ENCODE measurements at places on chromosomes 3 and 15.

DNA sequence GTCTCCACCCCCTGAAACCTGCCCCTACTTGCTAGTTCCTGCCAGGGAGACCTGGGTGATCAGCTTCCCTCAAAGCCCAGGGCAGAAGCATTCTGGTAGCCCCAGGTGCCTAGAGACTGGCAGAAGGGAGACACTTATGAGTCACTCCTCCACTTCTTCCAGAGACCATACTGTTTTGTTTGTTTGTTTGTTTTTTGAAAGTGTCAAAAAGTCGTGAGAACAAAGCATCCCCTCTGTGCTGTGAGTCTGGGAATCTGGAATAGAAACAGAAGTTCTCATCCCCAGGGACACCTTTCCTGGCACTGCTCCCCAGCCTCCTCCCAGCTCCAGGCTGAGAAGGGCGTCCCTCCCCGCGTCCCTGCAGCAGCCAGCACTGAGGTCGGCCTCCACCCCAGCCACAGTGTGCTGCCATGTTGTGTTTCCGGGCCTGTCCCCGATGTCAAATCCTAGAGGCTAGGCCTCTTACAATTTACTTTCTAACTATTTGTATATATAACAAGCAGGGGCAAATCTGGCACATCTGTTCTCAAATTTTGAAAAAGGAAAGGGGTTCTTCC, 573.0 kb downstream of the RBMS3 start:
- no peak for DNase-seq

- DNase-seq, result no peak
These were observed 38.7 kb downstream of the FEM1B start for GRCh38 chr15:68316061-68316804.

GRCh38 chr3:106534206-106534605, 665.4 kb upstream of the CBLB start:
- DNase-seq, result no peak

GRCh38 chr3:149487598-149488197, 13.2 kb downstream of the TM4SF4 start:
- no peak for DNase-seq

DNA sequence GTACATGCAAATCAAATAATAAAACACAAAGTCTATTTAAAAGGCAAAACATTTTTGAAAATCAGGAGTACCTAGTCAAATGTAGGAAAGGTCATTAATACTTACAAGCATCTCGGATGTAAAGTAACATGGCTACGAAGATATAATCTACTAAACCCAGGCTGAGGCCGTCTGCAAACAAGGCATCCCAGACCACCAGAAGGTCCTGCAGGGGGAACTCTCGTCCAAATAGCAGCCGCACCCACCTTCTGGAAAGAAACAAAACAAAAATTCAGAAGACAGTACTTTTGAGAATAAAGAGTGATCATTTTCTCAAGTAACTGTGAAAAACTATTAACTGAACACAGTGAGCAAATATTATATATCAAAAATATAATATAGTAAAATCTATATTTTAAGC, 423.1 kb downstream of the PLCL2 start:
- no peak for DNase-seq
